Stimulated activated CD8-positive, alpha-beta memory T cell treated with anti-CD3 and anti-CD28 coated beads, Interleukin-7, amount 100 ng/mL, for 24 hours (primary cell): ENCODE measurements at places on chromosomes 16 and 17.

DNA sequence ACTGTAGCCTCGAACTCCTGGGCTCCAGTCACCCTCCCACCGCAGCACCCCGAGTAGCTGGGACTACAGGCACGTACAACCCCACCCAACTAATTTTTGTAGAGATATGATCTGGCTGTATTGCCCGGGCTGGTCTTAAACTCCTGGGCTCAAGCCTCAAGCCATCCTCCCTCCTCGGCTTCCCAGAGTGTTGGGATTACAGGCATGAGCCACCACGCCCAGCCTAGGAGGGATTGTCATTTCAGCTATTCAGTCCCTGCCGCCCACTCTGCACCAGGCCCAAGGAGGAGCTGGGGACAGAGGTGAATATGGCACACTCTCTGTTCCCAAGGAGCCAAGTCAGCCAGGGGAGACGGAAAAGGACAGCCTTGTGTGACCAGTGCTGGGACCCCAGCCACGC is 256.2 kb downstream of the PARN start:
- no peak for DNase-seq

DNA sequence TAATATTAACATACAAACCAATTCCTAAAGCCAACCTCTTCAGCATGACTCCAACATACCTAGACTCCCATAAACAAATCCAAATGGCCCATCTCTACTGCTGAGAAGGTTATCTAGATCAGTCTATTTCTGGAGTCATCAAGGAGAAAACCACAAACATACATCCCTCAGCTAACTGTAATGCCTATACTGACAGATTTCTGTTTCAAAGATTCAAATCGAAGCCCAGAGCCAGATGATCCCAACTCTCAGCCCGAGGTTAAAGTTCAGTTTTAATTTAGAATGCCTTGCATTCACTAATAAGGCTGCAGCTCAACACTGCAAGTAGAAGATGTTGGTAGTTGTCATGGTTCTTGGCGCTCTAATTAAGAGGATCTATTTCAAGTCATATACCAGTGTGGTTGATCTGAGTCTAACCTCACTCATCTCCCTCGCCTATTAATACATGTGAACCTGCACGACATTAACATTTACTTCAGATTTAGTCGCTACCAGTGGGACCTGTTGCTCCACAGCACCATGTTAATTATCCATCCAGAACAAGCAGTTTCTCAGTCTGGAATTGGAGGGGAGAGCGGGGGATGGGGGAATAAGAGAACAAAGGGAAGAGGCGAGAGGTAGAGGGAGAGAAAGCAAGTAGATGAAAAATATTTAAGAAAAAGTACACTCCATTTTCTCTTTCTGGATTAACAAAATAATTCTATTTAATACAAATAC is 15.4 kb downstream of the PHF12 start:
- DNase-seq, result no peak

- no peak for DNase-seq
These were observed 6.3 kb downstream of the ZNF689 start for GRCh38 chr16:30603945-30604315.

GRCh38 chr17:78322327-78322857 is 37.5 kb downstream of the SOCS3 start:
- no peak for DNase-seq

GRCh38 chr17:61813211-61813610 is 50.1 kb downstream of the BRIP1 start:
- no peak for DNase-seq

- no peak for DNase-seq
These were observed 2.2 kb downstream of the SLC12A3 start for GRCh38 chr16:56866955-56867830.

GRCh38 chr16:48295488-48296281 is 48.3 kb upstream of the ABCC11 start:
- DNase-seq, result no peak

DNA sequence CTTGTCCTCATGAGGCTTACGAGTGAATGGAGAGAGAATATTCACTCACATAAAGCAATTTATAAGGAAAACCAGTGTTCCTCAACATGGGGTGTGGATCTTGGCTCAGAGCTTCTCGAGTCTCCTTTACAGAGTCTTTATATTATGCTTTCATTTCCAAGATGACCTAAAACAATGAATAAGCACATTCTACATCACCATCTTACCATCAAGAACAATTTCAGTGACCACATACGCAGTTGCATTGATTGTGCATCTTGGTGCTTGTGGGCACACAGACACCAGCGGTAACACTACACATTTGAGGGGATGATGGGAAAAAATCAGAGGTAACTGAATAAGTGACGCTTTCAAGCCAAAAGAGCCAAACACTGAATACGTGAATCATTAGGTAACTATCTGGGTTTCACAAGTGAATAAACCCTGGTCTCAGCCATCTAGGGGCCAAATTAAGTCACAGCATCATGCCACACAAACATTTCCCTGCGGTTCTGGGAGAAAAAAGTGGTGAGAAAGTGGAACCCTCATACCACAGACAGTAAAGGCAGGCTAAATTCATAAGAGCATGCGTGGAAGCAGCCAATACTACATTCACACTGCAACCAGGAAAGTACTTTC is 9.4 kb downstream of the CWC25 start:
- no peak for DNase-seq

DNA sequence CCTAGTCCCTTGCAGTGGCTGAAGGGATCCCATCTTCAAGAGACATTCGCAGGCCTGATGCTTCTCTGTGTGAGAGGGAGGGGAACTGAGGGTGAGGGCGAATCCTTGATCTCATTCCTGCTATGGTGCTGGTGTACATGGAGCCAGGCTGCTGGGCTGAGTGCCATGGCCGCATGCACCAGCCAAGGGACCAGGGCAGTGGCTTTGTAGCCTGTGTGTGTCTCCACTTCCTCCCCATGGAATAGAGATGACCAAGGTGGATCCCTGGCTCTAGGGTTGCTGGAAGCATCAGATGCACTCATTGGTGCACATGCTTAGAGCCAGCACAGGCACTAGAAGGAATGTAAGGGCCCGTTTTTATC is 195.0 kb downstream of the FOXL1 start:
- no peak for DNase-seq

GRCh38 chr17:40561871-40562611 is 3.2 kb downstream of the CCR7 start:
- DNase-seq, result no peak

DNA sequence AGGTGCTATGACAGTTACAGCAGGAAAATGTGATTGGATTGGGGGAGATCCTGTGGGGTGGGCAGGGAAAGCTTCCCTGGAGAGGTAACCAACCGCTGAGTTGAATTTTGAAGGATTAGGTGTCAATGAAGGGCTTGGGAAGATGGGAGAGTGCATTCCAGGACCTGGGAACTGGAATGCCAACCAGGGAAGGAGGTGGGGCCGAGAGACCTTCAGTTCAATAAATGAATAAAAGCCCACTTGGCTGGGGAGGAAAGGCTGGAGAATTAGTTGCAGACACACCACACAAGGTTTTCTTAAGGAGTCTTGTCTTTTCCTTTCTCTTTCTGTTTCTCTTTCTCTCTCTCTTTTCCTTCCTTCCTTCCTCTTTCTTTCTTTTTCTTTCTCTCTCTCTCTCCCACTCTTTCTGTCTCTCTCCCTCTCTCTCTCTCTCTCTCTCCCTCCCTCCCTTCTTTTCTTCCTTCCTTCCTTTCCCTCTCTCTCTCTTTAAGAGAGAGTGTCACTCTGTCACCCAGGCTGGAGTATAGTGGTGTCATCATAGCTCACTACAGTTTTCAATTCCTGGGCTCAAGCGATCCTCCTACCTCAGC is 3.3 kb downstream of the USP43 start:
- no peak for DNase-seq

GRCh38 chr17:78748730-78749317 is 33.2 kb downstream of the CYTH1 start:
- no peak for DNase-seq

DNA sequence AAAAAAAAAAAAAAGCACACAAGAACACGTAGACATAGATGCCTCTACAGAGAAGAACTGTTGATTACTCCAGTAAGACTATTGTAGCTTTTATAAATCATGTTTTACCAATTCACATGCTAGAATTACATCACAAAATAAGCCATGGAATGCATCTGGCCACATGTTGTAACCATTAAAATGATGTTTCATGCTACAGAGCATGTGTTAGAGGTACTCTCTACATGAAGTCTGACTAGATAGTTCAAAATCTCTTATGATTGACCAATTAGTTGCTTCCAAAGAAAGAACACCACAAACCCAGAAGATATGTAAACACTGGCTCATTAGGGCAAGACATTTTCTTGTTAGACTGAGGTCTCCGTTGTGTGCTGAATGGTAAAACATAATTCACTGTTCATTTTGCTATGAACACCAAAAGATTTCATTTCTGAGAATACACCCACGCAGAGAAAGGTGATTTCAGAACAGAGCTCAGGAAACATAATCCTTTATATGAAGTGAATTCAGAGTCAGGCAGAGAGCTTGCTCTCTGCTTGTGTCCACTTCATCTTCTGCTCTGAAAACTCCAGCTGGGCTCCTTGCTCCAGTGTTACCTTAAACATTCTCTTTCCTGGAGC is 411.4 kb upstream of the SOX9 start:
- no peak for DNase-seq

- DNase-seq, result no peak
These were observed 310.1 kb downstream of the CA10 start for GRCh38 chr17:51848451-51848850.

- DNase-seq, result no peak
These were observed 80.8 kb upstream of the HSBP1 start for GRCh38 chr16:83727018-83727417.

DNA sequence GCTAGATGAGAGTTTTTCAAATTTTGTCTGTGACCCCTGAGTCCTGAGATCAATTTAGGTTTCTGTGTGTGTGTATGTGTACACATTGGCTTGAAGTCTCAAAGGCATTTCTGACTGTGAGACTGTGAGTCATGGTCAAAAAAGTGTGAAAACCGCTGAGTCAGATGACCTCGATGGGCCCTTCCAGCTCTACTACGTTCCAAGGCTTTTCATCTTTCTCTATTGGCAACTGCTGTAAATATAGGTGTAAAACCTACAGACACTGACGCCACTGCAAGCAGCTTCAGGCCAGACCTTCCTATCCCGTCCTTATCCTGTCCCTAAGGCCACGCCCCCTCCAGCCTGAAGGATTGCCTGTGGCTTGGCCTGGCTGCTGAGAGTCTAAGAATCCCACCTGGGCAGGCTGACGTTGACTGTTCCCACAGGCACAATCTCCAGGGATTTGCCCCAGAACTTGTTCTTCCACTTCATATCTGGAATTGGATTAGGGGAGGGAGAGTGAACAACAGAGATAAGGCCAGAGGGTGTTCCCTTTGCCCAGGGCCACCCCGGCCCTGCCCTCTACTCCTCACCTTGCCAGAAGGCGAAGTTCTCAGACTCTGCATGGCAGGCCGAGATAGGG is 11.3 kb downstream of the OSBPL7 start:
- DNase-seq, result no peak

GRCh38 chr17:57132663-57133062 is 47.6 kb downstream of the AKAP1 start:
- no peak for DNase-seq

GRCh38 chr17:50177476-50177875 is 11.7 kb downstream of the SGCA start:
- no peak for DNase-seq

GRCh38 chr17:48236681-48237134 is 129.1 kb downstream of the SNX11 start:
- DNase-seq, result no peak

DNA sequence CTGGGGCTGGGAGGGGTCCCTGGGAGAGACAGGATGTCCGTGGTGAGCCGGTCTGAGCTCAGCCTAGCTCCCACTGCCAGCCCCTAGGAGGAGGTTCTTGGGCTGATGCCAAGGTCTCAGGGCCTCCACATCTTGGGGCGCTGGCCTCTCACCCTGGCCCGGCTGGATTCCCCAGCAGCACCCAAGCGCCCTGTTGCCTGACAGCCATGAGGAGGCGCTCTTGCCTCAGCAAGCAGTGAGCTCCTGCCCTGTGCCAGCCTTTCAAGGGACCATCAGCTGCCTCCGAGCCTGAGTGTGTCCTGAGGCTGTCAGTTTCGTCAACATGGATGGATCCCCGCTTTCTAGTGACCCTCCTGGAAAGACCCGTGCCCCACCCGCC is 234.9 kb upstream of the CIBAR2 start:
- no peak for DNase-seq

DNA sequence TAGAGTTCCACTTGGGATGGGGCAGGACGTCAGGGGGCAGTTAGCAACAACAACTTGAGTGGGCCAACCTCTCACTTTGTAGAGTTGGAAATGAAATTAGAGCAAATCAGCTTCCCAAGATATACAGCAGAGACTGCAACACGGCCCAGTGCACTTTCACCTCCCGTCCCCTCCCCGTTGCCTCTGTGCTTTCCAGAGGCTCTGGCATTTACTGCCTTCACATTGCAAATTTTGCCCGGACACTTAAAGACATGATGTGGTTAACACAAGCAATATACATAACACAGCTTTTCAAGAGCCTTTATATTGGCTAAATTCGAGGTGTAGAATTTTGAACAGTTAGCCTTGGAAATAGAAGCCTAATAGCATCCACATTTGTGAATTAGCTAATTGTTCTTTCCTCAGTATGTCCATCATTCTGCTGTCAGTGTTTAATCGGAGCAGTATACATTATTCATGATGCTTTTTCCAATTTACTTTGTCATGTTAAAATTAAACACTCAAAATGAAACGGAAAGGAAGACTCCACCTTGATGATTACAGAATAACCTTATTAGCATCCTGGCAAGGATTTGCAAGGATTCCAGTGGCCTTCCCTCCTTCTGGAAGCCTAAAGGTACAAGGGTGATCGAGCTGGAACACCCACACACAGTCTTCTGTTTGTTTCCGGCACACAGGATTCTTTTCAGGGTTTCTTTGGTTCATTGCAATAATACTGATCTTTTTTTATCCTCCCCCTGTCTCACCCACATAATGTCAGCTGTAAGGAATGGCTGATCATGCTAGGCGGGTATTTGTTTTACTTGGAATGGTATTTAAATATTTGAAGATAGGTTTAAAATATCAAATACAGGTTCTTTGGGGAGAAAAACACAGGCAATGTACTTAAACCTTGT is 190.9 kb upstream of the CACNG5 start:
- DNase-seq, result no peak

DNA sequence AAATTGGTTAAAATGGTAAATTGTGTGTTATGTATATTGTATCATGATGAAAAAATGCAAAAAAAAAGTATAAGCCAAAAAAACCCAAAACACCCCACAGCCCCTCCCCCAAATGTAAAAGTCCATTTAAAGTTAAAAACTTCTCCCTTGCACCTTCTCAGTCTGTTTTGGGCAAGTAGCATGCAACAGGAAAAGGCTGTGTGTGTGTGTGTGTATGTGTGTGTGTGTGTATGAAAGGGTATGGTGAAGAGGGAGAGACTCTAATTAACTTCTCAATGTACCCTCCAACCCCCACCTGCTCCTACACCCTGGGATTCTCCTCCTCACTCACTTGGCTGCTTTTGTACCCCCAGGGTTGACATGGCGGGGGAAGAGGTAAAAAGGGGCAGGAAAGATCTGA is 9.2 kb upstream of the GGT6 start:
- no peak for DNase-seq

GRCh38 chr16:67781565-67781921 is 24.8 kb downstream of the RANBP10 start:
- no peak for DNase-seq
